ENCODE measurements at places on chromosomes 2 and 18.

GRCh38 chr2:233974530-233975071 lies 57.4 kb downstream of the TRPM8 start:
- DNase-seq = peak; percentile 81

GRCh38 chr18:75531212-75531850 lies 103.8 kb upstream of the SMIM21 start:
- no peak for DNase-seq

DNA sequence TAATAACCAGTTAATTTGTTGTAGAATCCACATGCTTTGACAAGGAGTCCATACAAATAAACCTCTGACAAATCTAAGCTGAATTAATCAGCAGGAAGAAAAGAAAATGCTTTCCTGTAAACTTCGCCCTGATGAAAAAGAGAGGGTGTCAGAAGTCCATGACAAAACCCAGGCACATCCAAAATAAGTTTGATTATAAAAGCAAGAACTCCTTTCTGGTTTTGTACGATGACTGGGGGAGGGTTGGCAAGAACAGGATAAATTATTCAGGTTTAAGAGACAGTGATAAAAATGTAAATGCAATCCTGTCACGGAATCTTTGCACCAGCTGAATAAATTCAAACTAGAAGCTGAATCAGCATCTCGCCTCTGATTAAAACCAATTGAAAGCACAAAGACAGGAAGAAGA lies 469.2 kb upstream of the TNP1 start:
- DNase-seq = peak; percentile 51

- DNase-seq = no peak
Measured at GRCh38 chr2:219025637-219026585, 15.4 kb downstream of the CFAP65 start.

DNA sequence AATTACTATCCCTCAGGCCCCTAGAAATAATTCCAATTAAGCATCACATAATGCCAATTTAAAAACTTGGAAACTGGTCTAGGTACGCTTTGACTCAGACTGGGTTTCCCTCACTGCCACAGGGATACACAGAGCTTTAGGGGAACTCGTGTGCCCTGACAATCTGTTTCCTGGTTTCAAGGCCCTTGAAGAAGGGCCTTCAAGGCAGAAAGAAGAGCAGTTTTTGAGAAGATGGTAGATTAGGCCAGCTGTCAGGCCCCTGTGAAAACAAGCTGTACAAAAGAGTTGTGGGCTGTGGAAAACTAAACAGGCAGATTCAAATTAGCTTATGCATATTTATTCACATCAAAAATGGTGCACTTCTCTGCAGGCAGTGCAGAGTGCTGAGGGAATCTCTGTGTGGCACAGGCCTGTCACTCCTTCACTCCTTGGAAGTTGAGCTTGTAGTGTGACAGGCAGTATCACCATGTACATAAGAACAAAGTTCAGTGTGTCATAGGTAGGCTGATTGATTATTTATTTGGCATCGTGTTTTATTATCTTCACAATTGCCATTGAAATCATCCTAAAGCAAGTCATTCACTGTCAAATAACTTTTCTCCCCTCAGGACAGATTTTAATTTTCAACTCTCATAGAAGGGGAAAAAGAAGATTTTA lies 614.4 kb upstream of the GYPC start:
- DNase-seq = no peak
